Airway epithelial cell (primary cell): ENCODE measurements at places on chromosomes 12 and 14. TPM values are rescaled to one million over a fixed set of nuclear protein-coding genes. Genes with fewer than 3 reads are reported as not detected.

KRR1 gene
- 38.9 and 43.7 TPM in 2 replicates for total RNA-seq

GLS2 gene
- 4.2 and 6.0 TPM in 2 replicates for total RNA-seq

TAOK3 gene
- total RNA-seq = 10.3 and 11.4 TPM in 2 replicates

CSRNP2 gene
- total RNA-seq = 13.2 and 15.2 TPM in 2 replicates

NXPH4 gene
- 6.2 and 9.3 TPM in 2 replicates for total RNA-seq
